Stimulated activated CD4-positive, alpha-beta T cell treated with anti-CD3 and anti-CD28 coated beads, Interleukin-1b, Interleukin-23, amount 100 ng/mL, for 4 hours (primary cell): ENCODE measurements at places on chromosomes 6 and 20.
A peak's percentile ranks its signal among the peaks of the same experiment; 100 is the strongest.

- no peak for DNase-seq
These were observed 53.9 kb downstream of the FAM120B start for GRCh38 chr6:170360476-170360875.

DNA sequence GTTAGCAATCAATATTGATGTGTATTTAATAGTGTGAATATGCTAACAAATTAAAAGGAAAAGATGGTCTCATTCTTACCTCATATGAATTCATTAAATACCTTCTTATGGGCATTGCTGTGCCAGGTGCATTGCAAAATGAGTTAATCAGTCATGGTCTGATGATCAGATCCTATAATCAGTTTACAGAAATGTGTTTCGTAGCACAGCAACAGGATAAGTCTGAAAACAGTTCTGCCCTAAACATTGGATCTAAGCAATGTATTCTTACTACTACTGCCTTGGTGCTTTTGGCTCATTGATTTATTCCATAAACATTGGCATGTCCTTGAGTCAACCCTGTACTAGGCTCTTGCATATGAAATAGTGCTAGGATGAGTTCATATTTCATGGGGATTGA, 417.0 kb upstream of the JAG1 start:
- DNase-seq: no peak

DNA sequence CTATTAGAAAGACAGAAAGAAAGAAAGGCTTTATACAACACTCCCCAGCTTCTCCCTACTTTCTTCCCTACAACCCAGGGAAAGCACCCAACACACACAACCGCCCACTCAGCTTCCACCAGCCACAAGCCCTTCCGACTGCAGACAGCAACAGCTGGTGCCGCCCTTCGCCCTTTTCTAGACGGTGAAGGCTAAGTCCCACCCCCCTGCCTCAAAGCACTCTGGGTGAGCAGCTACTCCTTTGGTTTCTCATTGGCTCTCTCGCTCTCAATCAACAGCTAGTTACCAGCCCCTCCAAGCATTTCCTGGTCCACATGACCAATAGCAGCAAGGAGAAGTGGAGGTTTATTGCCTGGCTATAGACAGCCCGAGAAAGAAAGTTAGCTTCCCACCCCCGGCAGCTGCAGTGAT, 230.1 kb upstream of the MOCS1 start:
- DNase-seq: no peak

DNA sequence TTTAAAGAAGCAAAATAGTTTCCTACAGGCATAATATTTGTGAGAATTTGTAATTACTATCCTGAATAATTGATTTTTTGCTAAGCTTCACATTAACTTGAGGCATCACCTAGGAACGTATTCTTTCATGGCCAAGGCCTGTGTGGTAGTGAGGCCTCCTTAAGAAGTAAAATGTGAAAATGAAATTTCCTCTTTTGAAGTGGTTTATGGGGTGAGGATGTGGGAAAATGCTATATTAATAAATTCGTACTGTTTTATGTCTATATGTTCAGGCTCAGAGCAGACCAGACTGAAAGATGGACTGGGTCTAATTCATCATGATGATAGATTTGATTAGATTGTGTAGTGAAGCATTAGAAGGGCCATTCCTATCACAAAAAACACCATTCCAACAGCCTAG, 33.1 kb downstream of the MYLIP start:
- no peak for DNase-seq

DNA sequence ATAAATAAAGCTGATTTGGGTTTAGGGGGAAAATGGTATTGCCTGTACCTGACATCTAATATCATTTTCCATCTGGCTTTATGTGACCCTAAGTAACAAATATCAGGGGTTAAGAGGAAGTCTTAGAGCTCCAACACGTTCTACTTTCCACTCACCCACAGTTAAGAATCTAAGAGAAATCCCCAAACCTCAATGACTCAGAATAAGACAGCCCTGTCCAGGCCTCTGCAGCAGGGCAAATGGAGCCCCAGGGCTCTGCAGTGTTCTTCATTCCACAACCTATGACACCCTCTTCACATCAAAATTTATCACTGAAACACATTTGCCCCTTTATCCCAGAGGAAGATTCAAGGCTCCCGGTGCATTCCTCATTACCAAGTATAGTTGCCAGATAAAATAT, 20.3 kb upstream of the TENT5A start:
- no peak for DNase-seq

DNA sequence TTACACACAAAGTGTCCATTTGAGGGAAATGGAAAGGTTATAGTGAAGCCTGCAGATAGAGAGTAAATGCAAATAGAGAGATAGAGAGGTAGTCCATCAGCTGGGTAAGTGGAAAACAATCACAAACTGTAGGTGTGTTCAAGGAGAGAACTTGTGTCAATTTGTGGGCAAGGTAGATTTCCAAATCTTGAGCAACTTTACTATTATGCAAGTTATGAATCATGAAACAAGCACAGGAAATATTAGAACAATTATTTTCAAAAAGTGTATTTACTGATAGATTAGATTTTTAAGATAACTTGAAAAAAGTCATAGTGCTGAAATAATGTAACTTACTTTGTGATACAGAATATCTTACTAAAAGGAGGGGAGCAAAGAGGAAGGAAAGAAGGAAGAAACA, 792.9 kb downstream of the EYS start:
- DNase-seq: no peak

DNA sequence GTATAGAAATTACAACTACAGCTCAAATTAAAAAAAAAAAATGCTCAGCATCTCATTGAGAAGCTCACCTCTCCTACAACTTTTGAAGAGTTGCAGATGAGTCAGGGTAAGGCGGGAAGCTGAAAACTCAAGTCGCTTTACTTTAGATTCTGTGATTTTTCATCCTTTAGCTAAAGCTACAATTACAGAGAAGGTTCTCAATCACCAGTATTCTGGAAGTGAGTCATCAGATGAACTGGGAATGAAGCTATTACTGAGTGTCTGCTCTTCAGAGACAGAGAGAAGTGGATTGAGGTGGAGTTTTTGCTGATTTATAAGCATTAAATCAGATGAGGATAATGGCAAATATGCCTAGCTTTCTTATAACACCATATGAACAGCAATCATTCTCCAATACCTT, 91.9 kb downstream of the TFAP2A start:
- no peak for DNase-seq

DNA sequence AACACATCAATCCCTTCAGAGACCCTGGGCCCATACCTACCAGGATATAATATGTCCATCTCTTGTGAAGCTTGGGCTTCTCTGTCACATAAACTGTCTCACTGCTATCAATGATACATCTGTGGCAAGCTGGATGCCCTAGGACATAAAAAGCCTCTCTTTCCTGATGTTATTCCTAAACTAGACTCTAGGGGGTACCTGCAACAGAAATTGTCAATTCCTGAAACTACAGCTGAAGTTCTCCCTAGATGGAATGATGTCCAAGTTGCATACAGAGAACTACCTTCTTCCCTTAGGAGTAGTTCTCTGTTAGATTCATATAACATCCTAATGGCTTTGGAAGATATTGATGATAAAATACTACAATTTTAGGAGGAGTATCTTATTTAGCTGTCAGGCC, 35.8 kb downstream of the TBX18 start:
- no peak for DNase-seq

DNA sequence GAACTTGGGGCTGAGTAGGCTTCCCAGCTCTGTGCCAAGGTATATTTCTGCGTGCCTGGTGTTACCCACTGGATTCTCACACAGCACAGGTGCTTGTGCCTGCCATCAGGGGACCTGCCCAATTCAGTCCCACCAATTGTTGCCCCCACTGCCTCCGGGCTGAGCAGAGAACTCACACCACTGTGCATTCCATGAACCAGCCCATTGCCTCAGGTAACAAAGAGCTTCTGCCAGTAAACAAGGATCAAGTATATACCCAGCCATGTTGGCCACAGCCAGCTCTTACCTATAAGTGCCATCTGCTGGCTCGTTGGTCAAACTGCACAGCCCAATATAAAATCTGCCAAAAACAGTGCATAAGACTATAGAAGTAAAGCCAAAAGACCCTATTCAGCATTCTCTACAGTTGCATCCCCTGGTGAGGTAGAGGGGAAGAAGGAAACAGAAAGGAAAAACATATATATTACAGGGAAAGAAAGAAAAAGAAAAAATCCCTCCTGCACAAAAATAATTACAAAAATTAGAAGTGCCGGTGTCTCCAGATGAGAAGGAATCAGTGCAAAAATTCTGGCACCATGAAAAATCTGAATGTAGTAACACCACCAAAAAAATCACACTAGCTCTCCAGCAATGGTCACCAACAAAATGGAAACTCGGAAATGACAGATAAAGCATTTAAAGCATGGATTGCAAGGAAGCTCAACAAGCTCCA, 241.4 kb downstream of the IBTK start:
- DNase-seq: no peak

- DNase-seq: no peak
These were observed 13.9 kb upstream of the IPCEF1 start for GRCh38 chr6:154370545-154370944.

DNA sequence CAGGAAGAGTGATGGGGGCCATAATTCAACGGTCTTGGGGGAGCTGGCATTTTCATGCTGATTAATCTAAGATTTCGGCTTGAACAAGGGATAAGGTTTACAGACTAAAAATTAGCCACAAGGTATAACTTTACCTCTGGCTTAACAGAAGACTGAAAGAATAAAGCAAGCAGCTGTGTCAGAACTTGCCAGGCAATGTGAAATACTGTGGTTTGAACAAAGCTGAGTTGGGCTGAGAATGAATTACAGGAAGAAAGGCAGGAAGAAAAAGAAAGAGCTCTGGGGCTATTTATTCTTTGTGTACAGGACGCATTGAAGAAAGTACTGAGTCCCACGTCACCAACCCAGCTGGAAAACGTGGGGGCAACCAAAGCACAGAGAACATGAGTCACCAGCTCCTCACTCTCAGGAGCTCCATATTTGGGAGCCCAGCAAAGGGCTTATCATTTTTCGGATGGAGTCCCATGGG, 121.5 kb upstream of the NEDD9 start:
- peak; percentile 64 for DNase-seq

- no peak for DNase-seq
These were observed 544 bp downstream of the SMIM29 start for GRCh38 chr6:34248198-34248726.

- DNase-seq: no peak
These were observed 95.7 kb downstream of the SHLD1 start for GRCh38 chr20:5845681-5846615.

DNA sequence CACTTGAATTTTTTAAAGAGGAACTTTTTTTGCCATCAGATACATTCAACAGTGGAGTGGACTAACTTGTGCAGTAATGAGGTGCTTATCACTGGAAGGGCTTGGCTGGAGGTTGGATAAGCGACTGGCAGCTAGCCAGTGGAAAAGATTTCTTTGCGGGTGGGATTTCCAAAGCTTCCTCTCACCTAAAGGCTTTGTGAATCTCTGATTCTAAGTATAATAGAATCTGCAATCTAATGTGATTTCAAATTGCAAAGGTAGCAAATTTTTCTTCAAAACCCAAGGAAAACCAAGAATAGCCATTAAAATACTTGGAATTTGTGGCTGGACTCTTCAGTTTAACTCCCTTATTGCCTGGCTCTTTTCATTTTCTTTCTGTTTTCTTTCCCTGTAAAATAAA, 460.4 kb upstream of the MARCKS start:
- no peak for DNase-seq

DNA sequence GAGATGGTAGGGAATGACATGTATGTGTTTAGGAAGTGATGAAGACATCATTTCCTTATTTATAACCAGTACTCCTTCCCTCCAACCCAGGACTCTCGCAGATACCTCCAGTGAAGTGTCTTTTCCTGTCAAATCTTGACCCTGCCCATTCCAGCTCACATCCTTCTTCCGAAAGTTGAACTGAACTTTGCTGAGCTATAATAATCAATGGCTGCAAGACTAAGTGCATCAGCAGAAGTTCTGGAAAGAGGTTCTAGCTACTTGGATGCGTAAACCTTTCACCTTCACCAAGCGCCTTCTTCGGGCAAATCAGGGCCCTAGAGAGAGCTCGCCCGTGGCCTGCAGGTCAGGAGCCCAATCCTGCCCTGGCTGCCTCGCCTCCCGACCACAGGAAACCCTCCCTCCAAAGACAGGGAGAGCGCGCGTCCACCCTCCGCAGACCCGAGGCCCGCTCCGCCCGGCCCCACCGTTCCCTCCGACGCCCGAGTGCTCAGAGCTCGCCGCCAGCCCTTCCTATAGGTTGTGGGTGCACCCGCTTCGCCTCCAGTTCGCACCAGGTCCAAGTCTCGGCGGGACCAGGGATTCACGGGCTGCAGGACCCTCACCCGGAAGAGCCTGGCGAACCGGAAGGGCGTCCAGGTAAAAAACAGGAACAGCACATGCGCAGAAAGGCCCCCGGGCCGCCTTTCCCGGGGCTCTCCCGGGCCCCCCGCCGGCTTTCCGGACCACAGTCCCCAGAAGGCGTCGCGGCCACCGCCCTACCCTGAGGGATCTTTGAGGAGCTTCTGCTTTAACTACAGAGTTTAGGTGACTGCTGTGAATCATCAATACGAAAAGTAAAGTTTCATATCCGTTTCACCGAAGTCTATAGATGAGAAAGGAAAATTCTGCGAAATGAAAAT, at the start of gene ZNF334:
ZNF334 (minus strand) TSS at position 617 of the 902 bp plus-strand sequence. CDS start 1,457 bp downstream, outside the sequence.
- no peak for DNase-seq

GRCh38 chr20:60352017-60352416, 393.8 kb downstream of the CDH26 start:
- DNase-seq: no peak

DNA sequence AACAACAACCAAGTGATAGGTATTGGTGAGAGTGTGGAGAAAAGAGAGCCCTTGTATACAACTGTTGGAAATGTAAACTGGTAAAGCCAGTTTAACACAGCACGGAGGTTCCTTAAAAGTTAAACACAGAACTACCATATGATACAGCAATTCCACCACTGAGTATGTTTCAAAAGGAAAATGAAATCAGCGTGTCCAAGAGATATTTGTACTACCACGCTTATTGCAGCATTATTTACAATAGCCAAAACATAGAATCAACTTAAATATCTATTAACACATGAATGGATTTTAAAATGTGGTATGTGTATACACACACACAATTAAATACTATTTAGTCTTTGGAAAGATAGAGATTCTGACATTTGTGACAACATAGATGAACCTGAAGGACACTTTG, 1.1 kb downstream of the PTCHD4 start:
- no peak for DNase-seq

GRCh38 chr20:1912646-1913045, 17.4 kb downstream of the SIRPA start:
- DNase-seq: no peak

- no peak for DNase-seq
These were observed 18.0 kb upstream of the PACSIN1 start for GRCh38 chr6:34447910-34448309.

DNA sequence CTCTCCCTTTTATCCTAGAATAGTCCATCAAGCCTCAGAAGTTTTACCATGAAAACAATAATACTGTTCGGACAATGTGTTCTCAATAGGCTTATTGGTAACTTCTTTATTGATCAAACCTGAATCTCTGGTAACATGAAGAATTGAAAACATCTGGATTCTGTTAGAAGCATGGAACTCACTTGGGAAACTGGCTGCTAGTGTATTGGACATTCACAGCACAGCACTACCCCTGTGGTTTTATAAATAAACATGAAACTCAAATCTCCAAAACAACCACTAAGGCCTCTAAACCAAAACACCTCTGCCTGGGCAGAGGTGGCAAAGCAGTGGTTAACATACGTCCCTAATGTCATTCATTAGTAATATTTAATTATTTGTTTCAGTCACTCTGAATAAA, 157.6 kb upstream of the KCNQ5 start:
- DNase-seq: no peak
